ENCODE measurements at places on chromosomes 16 and 17.
A peak's percentile ranks its signal among the peaks of the same experiment; 100 is the strongest.

GRCh38 chr17:28189667-28190066, 129.3 kb upstream of the TMEM97 start:
- DNase-seq = no peak

DNA sequence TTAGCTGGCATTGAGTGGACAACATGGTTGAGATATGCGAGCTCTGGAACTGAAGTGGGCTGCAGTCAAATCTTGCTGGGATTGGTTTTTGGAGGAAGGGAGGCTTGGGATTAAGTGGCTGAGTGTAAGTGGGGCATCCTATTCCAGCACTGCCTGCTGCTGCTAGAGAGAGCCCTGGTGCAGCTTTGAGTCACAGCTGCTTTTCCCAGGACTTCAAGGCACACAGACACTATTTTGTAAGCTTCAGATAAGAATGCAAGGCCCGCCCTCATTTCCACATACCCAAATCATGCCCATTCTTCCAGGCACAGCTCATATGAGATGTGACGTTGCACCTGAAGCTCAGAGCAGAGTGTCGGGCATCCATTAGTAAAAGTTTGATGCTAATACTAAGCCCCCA, 10.2 kb upstream of the MAF start:
- no peak for DNase-seq

- DNase-seq = no peak
Measured at GRCh38 chr16:1430214-1430758, 592 bp upstream of the PERCC1 start.

GRCh38 chr16:86558355-86559193, 3.5 kb upstream of the MTHFSD start:
- no peak for DNase-seq

DNA sequence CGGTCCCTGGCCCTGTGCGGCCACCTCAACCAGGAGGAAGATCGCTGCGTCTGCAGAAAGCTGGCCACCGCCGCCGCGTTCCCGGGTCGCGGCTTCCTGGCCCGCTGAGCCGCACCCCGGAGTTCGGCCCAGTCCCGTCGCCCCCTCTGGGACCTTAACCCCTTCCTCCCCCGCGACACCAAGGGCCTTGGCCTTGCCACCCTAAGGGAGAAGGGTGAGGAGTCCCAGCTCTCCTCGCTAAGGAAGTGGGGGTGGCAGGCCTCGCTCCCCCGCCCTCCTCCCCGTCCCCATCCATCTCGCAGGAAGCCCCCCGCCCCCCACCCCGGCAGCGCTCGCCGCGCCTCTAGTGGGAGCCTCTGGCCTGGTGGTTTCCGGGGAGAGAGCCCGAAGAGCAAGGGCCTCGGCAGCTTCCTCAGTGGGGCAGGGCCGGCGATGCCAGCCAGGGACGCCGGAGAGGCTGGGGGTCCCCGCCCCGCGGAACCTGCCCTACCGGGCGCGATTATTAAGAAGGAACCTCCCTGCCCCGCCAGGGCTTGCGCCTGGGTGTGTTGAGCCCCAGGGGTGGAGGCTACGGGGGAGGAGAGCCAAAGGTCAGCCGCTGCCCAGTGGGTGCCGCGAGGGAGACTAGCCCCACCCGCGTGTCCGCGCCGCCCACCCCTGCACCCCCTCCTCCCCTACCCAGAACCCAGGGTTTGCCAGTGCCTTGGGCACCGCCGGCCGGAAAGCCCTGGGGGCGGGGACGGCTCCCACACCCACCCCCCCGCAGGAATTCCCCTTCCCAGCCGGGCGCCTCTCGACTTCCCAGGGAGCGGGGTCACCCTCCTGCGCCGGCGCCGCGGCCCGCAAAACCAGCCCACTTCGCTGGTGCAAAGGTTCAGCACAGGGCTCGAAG, 6.8 kb downstream of the CBX4 start:
- no peak for DNase-seq

GRCh38 chr16:28179354-28179753, 32.4 kb downstream of the XPO6 start:
- no peak for DNase-seq

DNA sequence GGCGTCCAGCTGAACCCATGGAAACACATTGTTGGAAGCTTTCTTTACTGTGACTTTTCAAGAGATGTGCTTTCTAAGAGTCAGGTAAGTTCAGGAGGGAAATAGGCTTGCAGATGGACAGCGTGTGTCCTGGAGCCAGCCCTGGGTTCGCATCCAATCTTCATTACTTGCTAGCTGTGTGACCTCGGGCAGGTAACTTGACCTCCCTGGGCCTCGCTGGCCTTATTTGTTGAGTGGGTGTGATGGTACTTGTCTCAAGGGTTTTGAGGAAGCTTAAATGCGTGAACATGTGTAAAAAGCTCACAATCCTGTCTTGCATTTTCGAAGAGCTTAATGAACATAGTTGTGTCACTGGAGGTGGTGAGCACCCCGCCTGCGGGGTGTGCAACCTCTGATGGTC, 11.8 kb downstream of the ADGRG1 start:
- DNase-seq = no peak

DNA sequence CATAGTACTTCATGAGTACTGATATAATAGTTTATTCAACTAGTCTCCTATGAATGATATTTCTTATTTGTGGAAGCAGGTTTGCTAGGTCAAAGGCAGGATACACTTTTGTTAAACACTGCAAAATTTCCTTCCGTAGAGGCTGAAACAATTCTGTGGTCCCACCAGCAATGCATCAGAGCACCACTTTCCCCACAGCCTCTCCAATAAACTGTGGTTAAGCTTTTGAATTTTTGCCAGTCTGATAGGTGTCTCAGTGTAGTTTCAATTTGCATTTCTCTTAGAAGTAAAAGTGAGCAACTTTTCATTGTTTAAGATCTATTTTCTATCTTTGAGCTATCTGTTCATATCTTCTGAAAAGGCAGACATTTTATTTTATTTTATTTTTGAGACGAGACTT, 36.4 kb upstream of the CORO6 start:
- DNase-seq = no peak

DNA sequence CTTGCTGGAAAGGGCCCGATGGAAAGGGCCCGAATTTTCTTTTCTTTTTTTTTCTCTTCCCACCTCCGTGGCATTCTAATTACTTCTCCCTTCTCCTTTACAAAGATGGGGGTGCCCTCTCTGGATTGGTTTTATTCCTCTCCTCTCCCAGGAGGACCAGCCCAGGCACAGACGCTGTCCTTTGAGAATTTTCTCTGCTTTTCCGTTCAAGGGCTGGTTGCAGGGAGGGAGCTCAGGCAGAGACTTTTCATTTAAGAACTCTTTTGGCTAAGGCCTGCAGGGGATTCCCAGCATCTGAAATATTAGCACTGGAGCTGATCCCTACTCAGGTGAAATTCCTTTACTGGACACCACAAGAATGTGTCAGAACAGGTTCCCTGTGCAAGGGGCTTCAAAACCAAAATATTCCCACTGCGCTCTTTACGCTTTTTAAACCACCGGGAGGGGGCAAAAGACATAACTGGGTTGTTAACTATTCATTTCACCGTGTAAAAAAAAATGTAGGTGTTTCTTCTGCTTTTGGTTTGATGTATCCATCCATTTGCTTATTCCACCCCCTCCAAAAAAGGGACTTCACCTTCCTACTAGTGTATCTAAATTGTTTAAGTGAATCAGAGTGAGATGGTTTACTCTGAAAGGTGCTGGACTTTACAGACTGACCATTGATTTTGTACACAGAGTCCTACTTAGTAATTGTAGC, 1.4 kb downstream of the NFAT5 start:
- DNase-seq = no peak

- no peak for DNase-seq
Measured at GRCh38 chr16:2031081-2031577, 4.4 kb downstream of the NHERF2 start.

DNA sequence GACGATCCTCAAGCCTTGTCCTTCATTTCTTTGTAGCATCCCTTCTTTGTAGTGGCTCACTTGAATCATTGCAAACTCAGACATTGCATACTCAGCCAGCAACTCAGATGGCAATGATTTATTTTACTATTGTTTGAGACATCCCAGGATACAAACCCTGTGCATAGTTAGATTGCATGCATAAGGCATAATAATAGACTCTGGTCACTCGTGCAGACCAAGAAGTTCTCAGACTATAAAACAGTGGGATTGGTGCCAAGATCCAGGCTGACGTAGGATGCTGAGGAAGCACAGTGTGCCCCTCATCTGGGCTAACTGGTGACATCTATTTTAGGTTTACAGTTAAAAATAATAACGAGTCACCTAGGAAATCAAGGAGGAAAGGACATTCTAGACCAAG, 142.3 kb downstream of the PMP22 start:
- no peak for DNase-seq

- no peak for DNase-seq
Measured at GRCh38 chr17:7720125-7720524, 2.6 kb downstream of the DNAH2 start.

- DNase-seq = no peak
Measured at GRCh38 chr16:19704321-19705145, 13.5 kb downstream of the KNOP1 start.

- no peak for DNase-seq
Measured at GRCh38 chr16:77761204-77761603, 27.2 kb upstream of the VAT1L start.

DNA sequence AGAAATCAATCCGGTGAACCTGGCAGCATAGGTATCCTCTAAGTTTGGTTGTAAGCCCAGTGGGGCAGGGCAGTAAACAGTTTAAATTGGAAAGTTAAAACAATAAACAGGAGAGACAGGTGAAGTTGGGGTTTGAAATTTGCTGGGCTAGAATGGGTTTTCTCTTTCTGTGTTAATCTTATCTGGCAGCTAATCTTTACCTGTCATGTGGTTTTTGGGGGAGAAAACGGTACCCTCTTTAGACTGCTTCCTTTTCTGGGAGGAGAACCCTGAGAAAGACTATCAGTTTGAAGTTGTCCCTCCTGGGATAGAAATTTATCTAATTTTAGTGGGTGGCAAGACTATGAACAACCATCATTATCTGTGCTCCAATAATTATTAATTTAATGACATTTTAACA, 24.0 kb downstream of the CDH13 start:
- DNase-seq = no peak

- no peak for DNase-seq
Measured at GRCh38 chr17:611202-611601, 103.4 kb downstream of the VPS53 start.

GRCh38 chr16:79690159-79690558, 89.6 kb upstream of the MAF start:
- no peak for DNase-seq

- DNase-seq = peak; percentile 43
Measured at GRCh38 chr17:45852535-45853297, 8.0 kb downstream of the SPPL2C start.

Data from stimulated activated CD8-positive, alpha-beta memory T cell treated with anti-CD3 and anti-CD28 coated beads, Interleukin-7, amount 100 ng/mL, for 24 hours (primary cell).